T-helper 17 cell (primary cell): ENCODE measurements at places on chromosomes 11 and 22. TPM values are rescaled to one million over a fixed set of nuclear protein-coding genes. Genes with fewer than 3 reads are reported as not detected.

The CALCA gene
- not detected for total RNA-seq

- no peak for DNase-seq
These were observed 24.6 kb downstream of the LRFN4 start for GRCh38 chr11:66881451-66881835.

DNA sequence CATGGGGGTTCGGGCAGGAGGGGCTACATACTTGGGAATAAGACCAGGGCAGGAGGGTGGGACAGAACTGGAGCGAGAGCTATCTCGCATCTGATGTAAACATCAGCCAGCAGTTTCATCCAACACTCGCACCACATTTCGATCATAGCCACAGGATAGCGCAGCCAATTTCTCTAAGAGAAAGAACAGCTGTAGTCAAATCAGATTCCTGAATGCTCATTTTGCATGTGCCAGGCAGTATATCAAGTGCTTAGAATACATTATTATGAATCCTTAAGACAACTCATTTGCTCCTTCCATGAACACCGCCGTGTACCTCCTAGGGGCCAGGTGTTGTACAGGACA, 14.5 kb downstream of the DGCR2 start:
- no peak for DNase-seq

The SCGB1A1 gene
- not detected for total RNA-seq

- DNase-seq, result no peak
These were observed 47.8 kb downstream of the FLRT1 start for GRCh38 chr11:64083398-64084080.

The OR6A2 gene
- total RNA-seq, result not detected

GRCh38 chr11:62010935-62011528, 43.6 kb upstream of the FTH1 start:
- no peak for DNase-seq

DNA sequence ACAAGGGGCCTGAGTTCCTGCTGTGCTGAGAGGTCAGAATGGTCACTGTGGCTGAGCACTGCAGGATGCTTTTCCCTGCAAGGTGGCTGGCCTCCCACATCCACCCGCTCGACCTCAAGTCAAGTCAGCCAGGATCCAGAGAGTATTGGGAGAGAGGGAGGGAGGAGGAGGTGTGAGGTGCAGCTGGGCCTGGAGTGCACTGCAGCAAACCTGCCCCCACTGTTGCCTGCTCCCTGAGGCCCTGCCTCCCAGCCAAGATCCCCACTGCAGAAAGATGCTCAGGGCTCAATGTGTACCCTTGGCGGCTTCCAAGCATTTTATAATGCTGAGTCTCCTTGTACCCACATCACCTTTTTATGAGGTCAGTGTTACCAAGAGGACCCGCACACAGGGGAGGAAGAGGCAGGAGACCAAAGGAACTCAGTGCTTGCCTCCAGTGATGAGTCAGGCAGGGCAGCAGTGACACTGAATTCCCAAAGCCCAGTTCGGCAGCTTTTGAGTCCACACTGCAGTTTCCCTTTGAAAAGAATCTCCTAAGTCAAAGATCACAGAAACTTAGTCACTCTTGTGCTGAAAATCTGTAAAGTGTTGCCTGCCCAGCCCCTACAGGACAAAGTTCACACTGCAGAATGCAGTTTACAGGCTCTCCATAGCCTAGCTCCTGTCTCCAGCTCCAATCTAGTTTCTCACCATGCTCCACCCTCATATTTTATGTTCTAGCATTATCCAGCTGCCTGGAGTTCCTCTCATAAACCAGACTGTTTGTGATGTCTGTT, 3.1 kb downstream of the ENDOD1 start:
- no peak for DNase-seq

DNA sequence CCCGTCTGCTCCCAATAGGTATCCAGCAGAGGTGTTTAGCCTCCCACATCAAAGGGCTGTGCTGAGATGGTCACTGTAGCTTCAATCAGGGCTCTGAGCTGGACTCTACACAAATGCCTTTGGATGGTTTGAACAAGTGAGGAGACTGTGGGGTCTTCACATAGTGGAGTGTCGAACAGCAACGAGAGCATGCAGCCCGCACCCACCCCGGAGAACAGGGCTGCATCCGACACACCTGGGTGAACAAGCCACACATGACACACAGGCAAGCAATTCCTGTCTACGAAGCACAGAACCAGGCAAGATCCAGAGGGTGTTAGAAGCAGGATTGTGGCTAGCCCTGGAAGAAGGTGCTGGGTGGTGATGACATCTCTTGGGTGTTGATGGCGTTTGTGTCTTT, 58.0 kb upstream of the FGF3 start:
- no peak for DNase-seq

The KRTAP5-2 gene
- not detected for total RNA-seq

- no peak for DNase-seq
These were observed 52.1 kb downstream of the LHFPL7 start for GRCh38 chr22:24894220-24894975.

The MAJIN gene
- total RNA-seq, result not detected

The KRTAP5-11 gene
- not detected for total RNA-seq

DNA sequence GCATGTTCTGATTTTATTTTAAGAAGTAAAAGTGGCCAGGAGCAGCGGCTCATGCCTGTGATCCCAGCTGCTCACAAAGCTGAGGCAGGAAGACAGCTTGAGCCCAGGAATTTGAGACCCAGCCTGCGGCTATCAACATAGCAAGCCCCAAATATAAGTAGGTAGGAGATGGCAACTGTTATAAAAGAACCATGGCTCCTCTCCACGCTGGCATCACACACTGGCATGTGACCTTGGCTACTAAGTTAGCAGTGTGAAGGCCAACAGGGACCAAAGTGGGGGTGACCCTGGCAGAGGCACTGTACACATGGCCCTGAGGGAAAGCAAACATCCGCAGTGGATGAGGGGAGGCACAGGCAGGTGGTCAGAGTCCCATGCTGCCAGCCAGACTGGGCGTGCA, 33.0 kb downstream of the TPST2 start:
- DNase-seq, result no peak

DNA sequence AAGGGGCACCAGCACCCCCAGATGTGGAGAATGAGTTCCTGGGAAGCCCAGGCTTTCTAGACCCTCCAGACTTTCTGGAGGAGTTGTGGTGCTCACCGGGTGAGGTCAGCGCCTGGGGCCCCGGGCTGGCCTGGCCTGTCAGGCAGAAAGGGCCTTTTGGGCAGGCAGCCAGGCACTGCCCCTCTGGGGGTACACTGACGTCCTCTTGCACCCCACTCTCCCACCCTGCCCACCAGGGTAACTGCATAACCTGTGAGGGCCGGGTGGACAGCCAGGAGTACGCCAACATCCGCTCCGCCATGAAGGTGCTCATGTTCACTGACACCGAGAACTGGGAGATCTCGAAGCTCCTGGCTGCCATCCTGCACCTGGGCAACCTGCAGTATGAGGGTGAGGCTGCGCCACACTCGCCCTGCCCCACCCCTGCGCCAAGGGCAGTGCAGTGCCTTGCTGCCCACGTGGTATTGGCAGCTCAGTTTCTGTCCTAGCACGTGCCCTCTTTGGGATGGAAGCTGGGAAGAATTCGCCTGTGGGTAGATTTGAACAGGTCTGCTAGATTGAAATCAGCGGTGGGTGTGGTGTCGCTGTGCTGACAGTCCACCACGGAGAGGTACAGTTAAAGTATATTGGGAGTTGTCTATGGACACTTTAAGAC, 30.1 kb downstream of the MYO7A start:
- no peak for DNase-seq

DNA sequence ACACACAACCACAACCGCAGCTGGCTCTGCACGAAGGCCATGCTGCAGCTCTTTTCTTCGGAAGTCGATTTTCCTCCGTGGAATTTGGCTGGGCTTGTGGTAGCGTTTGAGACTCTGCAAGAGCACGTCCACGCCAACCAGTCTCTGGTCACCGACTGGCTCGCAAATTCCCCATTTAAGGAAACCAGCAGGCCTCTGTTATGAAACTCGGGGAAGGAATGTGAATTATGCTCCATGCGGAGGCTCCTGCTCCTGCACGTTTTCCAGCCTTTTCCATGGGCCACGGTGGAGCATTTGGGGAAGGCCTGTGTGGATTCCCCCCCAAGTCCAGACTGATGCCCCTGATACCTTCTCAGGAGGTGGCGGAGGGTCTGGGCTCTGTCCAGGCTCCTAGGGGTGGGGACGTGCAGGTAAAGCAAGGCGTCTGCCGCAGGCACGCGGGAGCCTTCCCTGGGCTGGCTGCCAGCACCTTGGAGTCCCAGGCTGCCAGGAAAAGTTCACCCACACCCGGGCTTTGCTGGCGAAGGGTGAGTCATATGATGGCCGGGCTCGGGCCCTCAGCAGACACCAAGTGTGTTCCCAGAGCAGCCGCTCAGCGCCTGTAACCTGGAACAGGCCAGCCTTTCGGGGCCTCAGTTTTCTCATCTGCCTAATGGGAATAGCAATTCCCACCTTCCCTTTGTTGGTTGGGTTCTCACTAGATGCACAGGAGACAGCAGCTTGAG, 41.9 kb downstream of the LRP5 start:
- DNase-seq, result no peak

GRCh38 chr11:129723146-129723760, 92.4 kb upstream of the TMEM45B start:
- DNase-seq, result no peak

DNA sequence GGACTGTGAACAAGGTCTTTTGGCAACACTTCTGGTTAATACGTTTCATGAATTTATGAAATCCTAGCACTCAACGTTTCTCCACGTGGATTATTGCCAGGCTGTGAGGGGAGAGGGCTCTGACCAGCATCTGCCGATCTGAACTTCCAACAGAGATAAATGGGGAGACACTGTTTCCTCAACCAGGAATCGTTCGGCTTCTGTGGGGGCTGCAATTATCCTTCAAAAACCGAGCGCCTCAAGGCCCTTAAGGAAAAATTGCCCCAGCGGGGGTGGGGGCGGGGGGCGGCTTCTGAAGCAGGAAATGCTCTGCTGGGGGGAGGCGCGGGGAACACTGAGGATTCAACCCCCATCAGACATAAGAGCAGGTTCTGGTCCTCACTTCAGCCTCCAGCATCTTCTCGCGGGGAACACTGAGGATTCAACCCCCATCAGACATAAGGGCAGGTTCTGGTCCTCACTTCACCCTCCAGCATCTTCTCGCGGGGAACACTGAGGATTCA, 155.6 kb downstream of the BRD1 start:
- DNase-seq, result no peak

The SPI1 gene
- total RNA-seq, result 4.9 TPM

DNA sequence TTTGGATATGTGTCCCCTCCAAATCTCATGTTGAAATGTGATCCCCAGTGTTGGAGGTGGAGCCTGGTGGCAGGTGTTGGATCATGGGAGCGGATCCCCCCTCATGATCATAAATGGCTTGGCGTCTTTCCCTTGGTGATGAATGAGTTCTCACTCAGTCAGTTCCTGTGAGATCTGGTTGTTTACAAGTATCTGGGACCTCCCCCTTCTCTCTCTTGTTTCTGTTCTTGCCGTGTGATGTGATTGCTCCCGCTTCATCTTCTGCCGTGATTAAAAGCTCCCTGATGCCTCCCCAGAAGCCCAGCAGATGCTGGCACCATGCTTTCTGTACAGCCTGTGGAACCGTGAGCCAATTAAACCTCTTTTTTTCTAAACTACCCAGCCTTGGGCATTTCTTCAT, 102.2 kb downstream of the SEZ6L start:
- DNase-seq, result no peak

- DNase-seq, result peak; percentile 31
These were observed 11.5 kb downstream of the PARVG start for GRCh38 chr22:44192098-44192815.

- DNase-seq, result no peak
These were observed 1.1 kb downstream of the ZBTB44 start for GRCh38 chr11:130313383-130314183.

GRCh38 chr11:108278546-108278945, 55.7 kb downstream of the ATM start:
- DNase-seq, result no peak

GRCh38 chr11:112339566-112339965, 78.9 kb upstream of the PLET1 start:
- DNase-seq, result no peak

DNA sequence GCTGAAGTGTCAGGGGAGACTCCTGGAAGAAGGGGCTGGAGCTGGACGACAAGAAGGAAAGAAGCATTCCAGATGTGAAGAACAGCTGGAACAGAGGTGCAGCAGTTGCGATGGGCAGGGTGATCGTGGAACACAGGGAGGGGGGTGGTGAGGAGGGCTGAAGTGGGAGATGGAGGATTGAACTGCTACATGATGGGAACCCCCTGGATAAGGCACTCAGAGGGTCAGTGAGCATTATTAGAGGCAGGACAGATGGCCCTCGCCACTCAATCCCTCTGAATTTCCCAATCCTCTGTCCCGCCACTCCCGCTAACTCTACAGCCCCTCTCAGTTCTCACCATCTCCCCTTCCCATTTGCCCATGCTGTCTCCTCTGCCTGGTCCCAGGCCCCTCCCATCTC, 14.0 kb downstream of the SERPINH1 start:
- DNase-seq, result no peak

- no peak for DNase-seq
These were observed 30.2 kb upstream of the B3GNT6 start for GRCh38 chr11:77003963-77004362.

DNA sequence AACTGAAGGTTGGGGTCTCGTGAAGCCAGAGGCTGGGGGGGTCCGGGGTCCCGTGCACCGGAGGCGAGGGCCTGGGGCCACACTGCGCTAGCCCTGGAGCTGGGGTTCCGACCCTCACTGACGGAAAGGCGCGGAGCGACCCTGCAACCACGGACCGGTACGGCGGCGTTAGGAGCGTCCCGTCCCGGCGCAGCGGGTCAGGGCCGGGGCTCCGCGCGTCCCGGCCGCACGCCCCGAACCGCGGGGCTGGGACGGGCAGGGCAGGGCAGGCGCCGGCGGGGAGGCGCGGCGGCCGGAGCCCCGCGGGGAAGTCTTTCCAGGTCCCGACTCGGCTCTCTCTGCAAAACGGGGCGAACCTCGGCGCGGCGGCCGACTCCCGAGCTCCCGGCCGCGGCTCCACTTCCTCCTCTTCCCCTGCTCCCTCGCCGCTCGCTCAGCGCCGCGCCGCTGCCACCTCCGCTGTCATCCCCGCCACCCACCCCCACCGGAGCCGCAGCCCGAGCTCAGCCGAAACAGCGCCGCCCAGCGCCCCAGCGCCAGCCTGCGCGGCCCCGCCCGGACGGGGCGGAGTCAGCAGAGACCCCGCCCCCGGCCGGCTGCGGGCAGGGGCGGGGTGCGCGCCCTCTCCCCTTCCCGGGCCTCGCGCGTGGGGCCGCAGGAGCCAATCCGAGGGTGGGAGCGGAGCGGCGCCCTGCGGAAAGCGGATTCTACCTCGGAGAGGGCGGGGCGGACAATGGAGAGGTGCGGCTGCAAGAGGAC, at the start of gene GDPD5:
TSS of gene GDPD5 (minus strand) at position 509 of the 759 bp plus-strand sequence. CDS start 48,206 bp downstream, outside the sequence.
- peak; percentile 87 for DNase-seq

The MRGPRX1 gene
- not detected for total RNA-seq

GRCh38 chr11:1927026-1927847, 7.7 kb downstream of the TNNT3 start:
- DNase-seq, result no peak
